ENCODE measurements at places on chromosomes 7 and 10. TPM values are rescaled to one million over a fixed set of nuclear protein-coding genes. Genes with fewer than 3 reads are reported as not detected.

DNA sequence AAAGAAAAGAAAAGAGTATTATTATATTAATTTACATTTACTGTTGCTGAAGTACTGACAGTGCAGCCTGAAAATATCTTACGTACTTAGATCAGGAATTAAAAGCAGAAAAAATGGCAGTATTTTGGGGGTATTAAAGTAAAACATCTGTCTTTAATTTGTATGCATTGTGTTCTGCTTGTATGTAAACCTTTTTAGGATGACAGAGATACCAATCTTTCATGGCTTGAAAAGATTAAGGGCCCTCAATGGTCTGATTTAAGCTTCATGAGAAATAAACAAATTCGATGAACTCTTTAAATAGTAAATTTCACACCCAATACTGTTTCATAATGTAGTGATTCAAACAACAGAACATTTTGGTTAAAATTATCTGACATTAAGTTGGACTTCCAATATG, 116.3 kb downstream of the MLLT10 start:
- no peak for DNase-seq

GRCh38 chr7:48681006-48681405, 243.3 kb upstream of the CDC14C start:
- peak; percentile 37 for DNase-seq

The CPN1 gene
- not detected for total RNA-seq

The TCAF2 gene
- 0.14 TPM for total RNA-seq

GRCh38 chr7:140230516-140230860, 53.7 kb upstream of the KDM7A start:
- DNase-seq, result no peak

The MMRN2 gene
- 6.2 TPM for total RNA-seq

The SPDYE2B gene
- total RNA-seq, result not detected

The AKR1C8 gene
- total RNA-seq, result not detected

- no peak for DNase-seq
Measured at GRCh38 chr7:23336086-23336485, 36.9 kb downstream of the MALSU1 start.

DNA sequence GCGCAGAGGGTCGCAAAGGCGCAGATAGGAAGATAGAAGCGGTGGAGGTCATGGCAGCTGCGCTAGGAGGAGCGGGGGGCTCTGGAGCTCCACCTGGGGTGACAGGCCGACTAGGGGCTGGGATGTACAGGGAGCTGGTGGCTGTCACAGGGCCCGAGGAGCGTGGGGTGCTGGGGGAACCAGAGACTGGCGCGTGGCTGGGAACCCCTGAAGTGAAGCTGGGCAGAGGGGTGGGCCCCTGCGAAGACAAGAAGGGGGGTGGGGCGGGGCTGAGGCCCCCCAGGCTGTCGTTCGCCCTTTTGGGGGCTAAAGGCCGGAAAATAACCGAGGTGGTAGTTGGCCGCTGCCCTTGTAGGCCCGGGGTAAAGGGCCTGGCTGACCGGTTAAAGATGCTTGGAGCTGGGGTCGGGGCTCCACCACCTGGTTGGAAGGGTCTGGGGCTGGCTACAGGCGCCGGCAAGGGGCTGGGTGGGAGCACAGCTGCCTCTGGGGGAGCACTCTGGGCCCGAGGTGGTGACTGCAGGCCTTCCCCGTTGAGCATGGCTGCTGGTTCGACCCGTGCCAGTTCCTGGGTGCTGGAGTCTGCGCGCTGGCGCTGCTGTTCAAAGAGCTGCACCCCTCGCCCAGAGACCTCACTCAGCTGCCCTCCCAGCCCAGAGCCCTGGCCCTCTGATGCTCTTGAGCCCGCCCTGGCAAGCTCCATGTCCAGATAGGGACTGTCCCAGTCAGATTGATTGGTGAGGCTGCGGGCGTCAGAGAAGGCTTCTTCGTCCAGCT, 6.8 kb upstream of the MYOZ1 start:
- DNase-seq, result no peak

- DNase-seq, result peak; percentile 96
Measured at GRCh38 chr7:43164757-43165156, 52.3 kb downstream of the HECW1 start.

DNA sequence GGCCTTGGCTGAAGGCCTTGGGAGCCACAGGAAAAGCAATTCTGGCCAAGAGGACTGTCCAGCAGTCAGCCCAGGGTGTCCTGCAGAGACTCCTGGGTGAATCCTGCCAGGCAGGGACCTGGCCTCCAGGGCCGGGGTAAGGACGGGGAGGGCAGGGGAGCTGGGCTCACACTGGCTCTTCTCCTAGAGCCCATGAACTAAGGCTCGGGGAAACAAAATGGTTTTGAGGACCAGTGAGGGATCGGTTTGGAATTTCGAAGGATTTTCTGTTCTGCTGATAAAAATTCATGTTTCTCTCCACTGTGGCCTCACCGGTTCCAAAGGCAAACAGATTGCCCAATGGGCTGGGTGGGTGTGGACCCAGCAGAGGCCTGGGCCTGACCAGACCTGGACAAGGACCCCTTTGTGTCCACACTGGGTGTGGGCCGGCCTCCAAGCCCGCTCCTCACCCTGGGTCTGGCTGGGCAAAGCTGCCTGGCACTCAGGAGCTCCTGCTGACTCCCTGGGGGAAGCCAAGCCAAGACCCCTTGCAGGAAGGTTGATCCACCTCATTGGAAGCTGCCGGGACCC, 27.3 kb downstream of the FAM20C start:
- no peak for DNase-seq

GRCh38 chr7:21076054-21076453, 289.4 kb upstream of the SP8 start:
- no peak for DNase-seq

- no peak for DNase-seq
Measured at GRCh38 chr10:125624800-125625199, 58.2 kb downstream of the TEX36 start.

DNA sequence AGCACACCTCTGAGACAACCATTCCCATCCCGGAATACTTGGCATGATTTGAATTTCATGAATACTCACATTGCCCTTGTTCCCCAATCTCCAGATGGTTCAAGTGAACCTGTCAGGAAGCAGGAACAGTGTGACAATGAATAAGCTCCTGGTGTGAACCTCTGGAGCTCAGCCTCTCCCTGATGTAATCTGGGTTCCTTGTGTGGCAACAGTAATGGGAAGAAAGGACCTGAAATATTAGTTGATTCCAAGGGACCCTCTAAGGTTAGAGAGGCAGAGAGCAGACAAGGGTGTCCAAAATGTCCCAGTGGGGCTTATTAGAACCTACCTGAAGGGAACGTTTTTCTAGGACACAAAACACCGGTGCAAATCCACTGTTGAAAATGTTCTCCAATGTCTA, 8.5 kb downstream of the OR2A7 start:
- DNase-seq, result no peak

GRCh38 chr7:35819954-35820703, 19.3 kb downstream of the SEPTIN7 start:
- no peak for DNase-seq

The ACSL5 gene
- total RNA-seq, result not detected

- DNase-seq, result peak; percentile 64
Measured at GRCh38 chr10:123229927-123230630, 75.9 kb downstream of the BUB3 start.

DNA sequence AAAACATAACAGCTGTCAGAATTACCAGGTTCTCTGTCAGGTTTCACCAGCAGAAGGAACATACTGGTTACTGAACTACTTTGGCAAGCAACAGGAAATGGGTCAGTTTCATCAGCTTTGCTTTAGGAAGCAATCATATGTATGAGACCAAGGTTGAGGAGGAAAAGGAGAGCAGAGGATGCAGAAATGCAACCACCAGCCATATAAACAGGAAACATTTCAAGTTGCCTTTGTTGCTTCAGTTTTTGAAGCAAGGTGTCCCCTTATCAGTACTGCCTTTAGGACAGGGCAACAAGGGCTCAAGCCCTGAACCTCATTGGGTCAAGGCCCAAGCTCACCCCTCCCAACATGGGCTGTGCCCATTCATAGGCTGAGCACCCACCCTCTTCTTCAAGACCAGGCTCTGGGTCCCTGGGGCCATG, 10.2 kb downstream of the HIPK2 start:
- no peak for DNase-seq

- DNase-seq, result no peak
Measured at GRCh38 chr7:125516194-125516593, 586.6 kb upstream of the POT1 start.

DNA sequence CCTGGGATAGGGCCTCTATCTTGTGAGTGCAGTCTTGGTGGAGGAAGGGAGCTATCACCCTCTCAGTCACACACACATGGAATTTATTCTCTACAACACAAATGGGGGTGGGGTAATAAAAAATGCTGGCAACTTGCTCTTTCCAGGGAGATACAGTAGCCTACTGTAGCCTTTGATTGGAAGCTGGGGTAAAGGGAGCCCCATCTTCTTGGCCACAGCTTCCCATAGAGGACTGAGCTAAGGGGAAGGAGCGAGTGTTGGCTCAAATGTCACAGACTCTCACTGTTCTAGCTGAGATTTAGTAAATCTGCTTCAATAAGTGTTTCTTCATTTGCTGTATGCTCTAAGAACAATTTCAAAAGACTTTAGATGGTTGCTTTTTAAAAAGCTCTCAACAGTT, 222.2 kb upstream of the CXCL12 start:
- DNase-seq, result no peak

DNA sequence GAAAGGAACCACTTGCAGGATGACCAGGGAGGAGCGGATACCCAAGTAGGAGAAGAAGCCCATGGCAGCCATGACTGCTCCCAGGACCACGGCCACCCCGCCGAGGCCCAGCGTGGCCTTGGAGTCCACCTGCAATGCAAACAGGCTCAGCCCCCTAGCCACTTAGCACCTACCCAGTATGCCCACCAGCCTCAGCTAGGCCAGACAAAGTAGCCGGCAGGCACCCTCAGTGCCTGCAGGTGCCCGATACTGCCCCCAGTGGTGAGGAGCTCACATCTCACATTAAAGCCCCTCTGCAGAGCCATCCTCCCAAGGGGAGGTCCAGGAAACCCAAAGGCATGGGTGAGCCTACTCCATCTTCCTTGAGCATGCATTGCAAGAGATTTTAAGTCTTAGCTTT, 6.6 kb downstream of the NPC1L1 start:
- no peak for DNase-seq

DNA sequence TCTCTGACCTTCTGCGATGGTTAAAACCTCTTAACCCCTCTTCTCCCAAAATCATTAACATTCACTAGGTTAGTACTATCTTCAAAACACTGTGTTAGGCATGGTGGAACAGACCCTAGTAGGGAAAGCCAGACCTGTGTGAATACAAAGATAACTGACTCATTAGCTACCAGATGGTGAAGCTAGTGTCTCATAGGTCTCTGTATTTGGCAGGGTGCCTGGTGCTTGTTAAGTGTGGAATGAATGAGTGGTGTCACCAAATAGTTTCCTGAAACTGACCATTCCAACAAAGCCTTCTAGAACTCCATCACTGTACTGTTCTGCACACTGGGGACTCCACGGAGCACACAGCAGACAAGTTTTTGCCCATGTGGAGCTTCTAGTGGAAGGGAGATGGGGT, 27.7 kb upstream of the TM9SF3 start:
- DNase-seq, result peak; percentile 76
